ENCODE measurements at places on chromosomes 2 and 18.

DNA sequence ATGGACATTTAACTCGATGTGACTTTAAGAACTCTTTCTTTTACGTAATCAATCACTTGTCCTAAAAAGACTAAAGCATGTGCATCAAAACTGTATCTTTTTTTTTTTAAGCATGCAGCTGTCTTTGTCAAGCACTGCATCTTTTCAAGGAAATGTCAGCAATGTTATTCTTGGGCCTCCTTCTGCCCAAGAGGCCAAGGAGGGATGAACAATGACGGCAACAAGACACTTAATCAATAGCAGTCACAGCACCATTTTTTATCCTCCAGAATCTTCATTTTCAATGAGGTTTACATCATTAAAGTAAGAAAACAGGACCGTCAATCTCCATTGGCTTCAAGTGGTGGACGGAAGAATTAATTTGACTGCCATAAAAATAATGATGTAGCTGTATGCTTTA lies 253.8 kb downstream of the AFF3 start:
- no peak for DNase-seq

GRCh38 chr2:229370509-229370908 lies 99.4 kb upstream of the PID1 start:
- no peak for DNase-seq

DNA sequence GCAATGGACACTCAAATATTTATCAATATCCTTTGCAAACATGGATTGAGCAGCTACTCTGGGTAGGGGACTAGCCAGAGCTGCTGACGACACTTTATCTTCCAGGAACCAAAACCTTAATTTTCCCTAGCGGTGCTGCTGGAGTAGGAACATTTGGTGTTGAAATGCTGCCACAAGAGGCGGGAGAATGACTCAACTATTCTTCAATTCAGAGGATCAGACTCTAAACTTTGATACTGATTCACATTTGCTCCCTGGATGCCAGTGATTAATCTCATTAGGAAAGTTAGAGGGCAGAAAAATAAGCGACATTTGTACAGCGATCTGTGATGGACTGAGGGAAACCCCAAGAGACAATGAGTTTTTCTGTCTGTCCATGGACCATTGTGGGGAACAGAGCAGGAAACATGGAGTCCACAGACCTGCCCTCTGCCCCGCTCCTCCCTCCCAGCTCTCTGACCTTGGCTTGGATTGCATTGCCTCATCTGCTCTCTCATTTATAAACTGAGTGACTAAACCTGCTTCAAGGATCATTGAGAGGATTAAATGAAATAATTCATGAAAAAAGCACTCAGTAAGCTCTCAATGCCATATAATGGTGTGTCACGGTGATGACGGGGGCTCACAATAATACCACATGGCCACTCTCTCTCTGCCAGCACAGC lies 12.6 kb upstream of the EPB41L3 start:
- DNase-seq = no peak

DNA sequence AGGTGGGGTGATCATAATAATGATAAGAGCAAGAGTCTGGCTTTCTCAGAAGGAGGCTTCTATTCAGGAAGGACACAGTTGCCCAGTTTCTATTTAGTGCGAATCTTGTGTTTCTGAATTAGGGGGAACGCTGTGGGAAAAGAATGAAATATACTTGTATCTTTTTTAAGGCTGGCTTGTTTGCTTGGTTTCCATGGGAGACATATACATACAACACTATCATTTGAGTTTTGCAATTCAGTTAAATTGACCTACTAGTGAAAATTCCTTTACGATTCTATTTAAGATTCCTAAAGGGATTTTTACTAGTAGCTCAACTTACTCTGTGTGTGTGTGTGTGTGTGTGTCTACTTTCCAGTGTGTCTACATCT lies 24.7 kb upstream of the ANKRD62 start:
- DNase-seq = no peak

DNA sequence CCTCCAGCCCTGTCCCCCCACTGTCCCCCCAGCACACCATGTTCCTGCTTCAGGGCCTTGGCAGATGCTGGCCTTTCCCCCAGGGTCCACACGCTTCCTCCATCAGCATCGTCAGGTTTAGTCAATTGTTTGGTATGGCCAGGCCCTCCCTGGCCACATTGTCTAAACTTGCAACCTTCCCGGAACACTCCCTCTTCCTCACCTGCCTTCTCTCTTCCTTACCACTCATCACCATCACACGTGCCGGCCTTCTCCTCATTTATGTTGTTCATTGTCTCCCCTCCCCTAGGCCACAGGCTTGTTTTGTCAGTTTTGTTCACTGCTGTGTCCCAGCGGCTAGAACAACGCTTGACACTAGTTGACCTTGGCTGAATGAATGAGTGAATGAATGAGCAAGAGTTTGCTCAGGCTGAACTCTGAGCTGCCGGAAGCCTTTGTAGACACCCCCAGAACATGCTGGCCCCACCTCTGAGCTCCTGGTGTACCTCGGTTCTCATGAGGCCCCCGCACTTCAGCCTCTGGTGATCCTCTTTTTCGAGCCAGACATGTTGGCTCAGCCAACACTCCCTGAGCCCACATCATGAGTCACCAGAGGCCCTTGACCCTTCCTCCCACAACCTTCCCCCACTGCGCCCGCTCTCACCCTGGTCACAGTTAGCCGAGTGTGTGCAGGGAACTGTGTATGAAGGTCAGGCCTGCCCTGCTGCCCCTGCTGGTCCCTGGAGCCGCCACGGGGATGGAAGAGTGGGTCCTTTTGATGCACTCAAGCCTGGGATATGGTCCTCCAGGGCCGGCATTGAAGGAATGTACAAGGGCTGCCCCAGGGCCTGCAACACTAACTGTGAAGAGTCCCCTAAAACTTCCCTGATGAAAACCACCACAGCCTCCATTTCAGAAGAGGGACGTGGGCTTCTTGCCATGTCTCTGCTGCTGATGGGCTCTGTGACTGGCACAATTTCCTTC lies 57.5 kb downstream of the HS1BP3 start:
- DNase-seq = no peak

DNA sequence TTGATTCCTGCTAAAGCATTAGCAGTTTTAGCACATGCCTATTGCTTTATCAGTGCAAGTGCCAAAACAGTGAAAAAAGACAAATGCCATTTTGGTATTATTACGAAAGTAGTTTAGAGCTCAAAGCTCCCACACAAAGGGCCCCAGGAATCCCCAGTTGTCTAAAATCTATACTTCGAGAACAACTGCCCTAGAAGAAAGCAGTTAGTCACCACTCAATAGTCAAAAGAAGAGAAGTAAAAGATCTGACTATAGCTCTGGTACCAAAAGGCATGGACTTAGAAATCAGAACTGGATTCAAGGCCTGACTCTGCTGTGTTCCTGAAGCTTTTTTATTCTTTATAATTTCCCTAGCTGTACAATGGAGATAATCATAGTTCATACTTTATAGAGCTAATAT lies 21.8 kb downstream of the SCN3A start:
- DNase-seq = no peak

GRCh38 chr2:118061135-118061955 lies 26.9 kb upstream of the INSIG2 start:
- peak; percentile 18 for DNase-seq

DNA sequence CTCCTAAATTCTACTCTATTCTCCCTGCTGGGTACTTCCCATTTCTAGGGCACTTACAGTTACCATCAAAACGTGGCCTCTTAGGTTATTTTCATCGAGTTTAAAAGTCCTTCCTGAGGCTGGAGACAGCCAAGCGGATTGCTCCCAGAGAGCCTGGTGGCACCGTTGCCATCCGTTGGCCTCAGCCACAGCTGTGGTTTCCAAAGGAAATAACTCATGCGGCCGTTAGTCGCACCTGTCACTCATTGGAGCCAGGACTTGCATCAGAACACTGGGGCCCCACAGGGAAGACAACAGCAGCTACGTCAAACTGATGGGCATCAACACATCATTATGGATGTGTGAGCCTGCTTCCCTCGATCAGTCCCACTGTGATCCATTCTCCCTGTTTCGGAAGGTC lies 453.4 kb downstream of the BCL11A start:
- DNase-seq = no peak

- DNase-seq = no peak
Observed at GRCh38 chr2:224816816-224817215, 100.7 kb upstream of the CCDC195 start.

- DNase-seq = no peak
Observed at GRCh38 chr2:26623541-26624495, 17.3 kb downstream of the CIB4 start.

DNA sequence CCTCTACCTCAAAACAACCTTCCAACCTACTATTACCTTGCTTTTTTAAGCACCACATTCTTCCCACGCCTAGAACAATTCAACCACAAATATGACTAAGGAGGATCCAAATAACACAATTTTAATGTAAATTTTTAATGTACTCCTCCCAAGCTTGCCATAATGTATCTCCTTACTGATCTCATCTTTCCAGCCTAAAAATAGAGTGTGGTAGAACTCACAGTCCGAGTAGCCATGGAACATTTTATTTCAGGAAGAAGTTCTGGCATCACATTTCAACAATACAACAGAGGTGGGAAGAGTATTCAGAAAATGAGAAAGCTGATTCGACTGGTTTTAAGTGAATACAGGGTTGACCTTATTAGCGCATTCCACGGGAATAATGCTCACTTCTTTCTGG lies 15.4 kb downstream of the FEZ2 start:
- DNase-seq = no peak

DNA sequence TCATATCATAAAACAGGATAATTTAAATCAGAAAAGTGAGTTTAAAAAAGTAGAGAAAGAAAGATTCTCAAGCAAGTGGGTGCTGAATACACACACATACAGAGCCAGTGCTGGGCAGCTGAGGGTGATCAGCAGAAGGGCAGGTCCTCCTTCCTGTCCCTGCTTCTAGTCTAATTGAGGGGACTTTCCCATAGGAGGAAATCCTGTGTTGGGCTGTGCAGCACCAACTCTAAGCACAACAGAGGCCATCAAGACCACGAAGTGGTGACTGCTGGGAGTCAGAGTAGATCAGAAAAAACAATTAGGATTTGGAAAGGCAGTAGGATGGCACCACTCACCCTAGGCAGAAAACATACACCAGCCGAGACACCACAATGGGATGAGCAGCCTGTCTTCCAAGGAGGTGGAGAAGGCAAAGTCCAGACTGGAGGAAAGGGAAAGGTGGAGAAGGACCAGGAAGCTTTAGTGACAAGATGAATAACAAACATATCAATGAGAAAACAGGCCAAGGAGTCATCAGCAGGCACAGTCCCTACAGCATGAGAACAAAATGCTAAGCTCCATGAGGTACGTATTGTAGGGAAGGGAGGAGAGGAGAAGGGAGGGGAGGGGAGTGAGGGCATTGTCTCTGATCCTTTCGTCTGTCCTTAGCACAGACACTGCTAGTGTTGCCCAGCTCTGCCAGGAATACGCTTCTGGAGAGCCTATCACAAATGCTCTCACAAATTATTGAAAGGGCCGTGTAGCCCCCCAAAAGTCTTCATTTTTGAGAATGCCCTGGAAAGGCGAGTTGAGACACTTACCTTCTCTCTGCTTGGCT lies 16.7 kb upstream of the MSGN1 start:
- no peak for DNase-seq

DNA sequence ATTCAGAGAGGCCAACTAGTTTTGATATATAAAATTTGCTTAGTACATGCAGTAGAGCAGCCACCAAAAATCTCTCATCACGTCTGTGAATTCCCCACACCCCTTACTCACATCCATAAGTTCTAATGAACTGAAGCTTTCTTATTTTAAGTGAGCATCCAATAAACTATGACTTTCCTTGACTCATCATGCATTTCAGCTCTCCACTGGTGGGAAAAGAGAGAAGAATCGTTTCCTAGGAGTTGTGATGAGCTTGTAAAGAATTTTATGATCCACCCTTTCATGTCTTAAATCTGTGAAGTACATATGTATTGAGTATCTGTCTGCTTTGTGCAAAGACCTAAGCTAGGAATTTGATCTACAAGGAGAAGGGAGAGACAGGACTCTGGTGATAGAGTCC lies 428.6 kb downstream of the SETBP1 start:
- no peak for DNase-seq

- no peak for DNase-seq
Observed at GRCh38 chr2:25933622-25934021, 48.7 kb downstream of the KIF3C start.

DNA sequence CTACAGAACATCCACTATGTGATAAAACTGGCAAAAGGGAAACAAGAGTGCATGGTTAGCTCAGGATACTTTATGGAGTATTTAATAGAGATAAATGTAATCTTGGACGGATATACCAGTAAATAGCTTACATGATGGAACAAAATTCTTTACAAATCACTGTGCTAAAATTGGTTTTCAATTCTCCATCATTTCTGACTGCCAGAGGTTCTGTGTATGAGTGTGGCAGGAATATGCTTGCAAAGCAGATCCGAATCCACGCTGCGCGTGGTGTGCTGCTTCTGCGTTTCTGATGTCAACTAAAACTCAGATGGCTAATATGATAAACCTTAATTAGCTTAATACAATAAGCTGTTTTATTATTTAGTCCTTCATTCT lies 2.1 kb downstream of the ZNF532 start:
- no peak for DNase-seq

DNA sequence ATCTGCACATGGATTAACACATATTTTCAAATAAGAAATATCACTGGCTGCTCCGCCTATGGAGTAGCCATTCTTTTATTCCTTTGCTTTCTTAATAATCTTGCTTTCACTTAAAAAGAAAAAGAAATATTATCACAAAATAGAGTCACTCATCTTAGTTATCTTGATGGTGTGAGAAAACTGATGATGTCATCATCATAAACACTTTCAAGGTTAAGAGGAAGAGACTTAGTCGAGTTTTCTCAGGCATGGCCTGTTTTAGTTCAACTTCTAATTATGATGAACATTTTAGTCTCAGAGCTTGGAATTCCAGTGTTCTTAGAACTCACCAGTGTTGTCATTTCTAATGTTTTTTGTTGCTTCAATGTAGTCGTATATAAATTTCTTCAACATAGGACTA lies 506.1 kb downstream of the PTPRM start:
- no peak for DNase-seq

- DNase-seq = no peak
Observed at GRCh38 chr2:73177645-73178255, 24.6 kb upstream of the NOTO start.

- DNase-seq = no peak
Observed at GRCh38 chr18:49731421-49731841, 81.9 kb downstream of the ACAA2 start.

DNA sequence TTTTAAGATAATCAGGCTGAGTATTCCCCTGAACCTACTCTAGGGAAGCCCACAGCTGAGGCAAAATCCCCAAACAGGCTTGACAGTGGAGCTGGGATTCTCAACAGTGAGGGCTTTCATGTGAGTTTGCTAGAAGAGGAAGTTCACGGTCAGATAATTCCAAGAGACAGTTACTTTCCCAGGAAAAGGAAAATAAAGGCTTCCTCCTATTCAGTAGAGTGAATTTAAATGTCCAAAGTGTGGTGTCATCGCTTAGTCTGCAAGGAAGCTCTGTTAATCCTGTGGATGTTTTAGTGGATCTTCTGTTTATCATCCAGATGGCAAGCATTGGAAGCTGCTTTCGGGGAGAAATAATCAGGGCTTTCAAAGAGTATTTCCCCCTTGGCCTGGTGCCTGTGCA lies 119.8 kb downstream of the RPIA start:
- no peak for DNase-seq

GRCh38 chr2:196592911-196593881 lies 46.3 kb upstream of the CCDC150 start:
- peak; percentile 72 for DNase-seq

- DNase-seq = no peak
Observed at GRCh38 chr2:207332480-207333212, 166.9 kb upstream of the KLF7 start.

Measured in GM06990 (cell line).